ENCODE measurements at places on chromosomes 2 and 18.

DNA sequence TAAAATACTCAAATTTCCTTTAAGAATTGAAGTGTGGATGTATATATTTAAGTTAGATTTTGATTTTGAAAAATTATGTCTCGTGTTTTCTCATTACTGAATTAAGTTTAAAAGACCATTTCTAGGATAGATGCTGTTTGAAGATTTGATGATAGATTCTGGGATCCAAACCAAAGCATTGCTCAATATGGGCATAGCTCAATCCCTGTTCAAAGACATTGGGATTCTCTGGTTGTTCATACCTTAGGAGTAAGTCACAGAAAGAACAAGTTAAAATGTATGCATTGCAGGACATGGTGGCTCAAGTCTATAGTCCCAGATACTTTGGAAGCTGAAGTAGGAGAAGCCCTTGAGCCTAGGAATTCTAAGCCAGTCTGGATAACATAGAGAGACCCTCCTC, 622.3 kb downstream of the ADCYAP1 start:
- no peak overlapping the region for H3K4me3 ChIP-seq
- no peaks in the 10 kb centered on the region for H3K4me1 ChIP-seq
- no peak for DNase-seq
- H3K27ac ChIP-seq: no peak overlapping the region
- H3K27me3 ChIP-seq: no peaks in the 10 kb centered on the region
- no peaks in the 10 kb centered on the region for H3K36me3 ChIP-seq

DNA sequence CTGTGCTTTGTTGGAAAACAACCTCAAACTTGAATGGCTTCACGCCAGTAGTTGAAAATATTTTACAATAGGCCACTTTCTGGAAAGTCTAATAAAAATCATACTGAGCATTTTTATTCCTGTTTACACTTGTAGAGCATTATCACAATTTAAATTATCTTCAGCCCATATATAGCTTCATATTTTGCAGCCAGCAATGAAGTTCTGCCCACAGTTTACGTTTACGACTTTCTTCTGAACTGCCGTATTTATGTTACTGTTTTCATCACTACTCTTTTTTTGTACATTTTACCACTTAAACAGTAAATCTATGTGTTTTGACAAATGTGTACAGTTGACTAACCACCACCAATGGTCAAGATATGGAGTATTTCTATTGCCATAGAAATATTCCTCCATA, 86.2 kb downstream of the COPS8 start:
- no peak for DNase-seq
- H3K4me3 ChIP-seq: no peak overlapping the region
- no peaks in the 10 kb centered on the region for H3K36me3 ChIP-seq
- H3K4me1 ChIP-seq: no peaks in the 10 kb centered on the region
- no peak overlapping the region for H3K27ac ChIP-seq
- peaks cover 17% of the 10 kb centered on the region for H3K27me3 ChIP-seq

GRCh38 chr2:95234286-95234785, 27.0 kb downstream of the ZNF892 start:
- peaks cover 6% of the 10 kb centered on the region for H3K27me3 ChIP-seq
- H3K4me1 ChIP-seq: no peaks in the 10 kb centered on the region
- no peak for DNase-seq

DNA sequence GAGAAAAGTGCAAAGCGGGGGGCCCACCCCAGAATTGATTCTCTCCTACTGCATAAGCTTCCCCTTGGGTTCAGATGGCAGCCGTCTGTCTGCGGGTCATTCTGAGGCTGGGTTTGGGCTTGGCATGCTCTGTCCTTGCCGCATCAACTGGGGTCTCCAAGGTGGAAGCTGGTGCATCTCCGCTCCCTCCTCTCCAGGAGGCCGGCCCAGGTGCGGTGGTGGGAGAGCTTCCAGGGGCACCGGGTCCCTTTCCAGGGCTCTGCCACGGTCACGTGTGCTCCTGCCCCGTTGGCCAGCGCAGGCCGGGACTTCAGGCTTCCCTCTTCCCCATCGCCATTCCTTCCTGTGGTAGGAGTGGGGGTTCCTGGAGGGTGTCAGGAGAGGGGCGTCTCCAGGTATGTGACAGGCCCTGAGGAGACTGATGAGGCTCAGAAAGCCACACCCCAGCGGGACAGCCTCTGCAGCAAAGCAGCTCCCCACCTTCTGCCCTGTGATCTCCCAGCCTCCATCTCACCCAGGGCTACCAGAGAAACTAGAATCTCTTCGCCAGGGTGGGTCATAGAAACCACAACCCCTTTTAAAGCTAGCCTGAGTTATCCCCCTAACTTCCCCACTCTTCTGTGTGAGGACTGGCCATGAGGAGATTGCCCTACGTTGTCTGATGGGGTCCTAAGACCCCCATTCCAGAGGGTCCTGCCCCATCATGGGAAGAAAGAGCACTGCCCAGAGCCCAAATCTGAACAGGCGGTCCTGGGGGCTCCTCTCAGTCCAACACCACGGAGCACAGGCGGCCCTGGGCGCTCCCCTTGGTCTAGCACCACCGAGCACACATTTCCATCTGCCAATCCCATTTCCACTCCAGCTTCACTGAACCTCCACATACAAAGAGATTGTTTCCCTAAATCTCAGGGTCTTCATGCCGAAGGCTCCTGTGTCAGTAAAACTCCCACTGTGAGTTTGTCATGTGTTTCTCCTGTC, 76.6 kb downstream of the SLC66A2 start:
- H3K4me3 ChIP-seq: no peak overlapping the region
- peaks cover 5% of the 10 kb centered on the region for H3K4me1 ChIP-seq
- peaks cover 4% of the 10 kb centered on the region for H3K27me3 ChIP-seq
- H3K27ac ChIP-seq: no peak overlapping the region
- DNase-seq: no peak

- peaks cover 19% of the 10 kb centered on the region for H3K36me3 ChIP-seq
- no peak for DNase-seq
- H3K4me1 ChIP-seq: peaks cover 15% of the 10 kb centered on the region
- no peak overlapping the region for H3K27ac ChIP-seq
- H3K4me3 ChIP-seq: no peak overlapping the region
- no peaks in the 10 kb centered on the region for H3K27me3 ChIP-seq
These were observed 21.6 kb downstream of the TIA1 start for GRCh38 chr2:70226781-70227180.

GRCh38 chr2:158953454-158953853, 15.0 kb upstream of the TANC1 start:
- H3K27ac ChIP-seq: no peak overlapping the region
- no peak overlapping the region for H3K4me3 ChIP-seq
- peaks cover 5% of the 10 kb centered on the region for H3K4me1 ChIP-seq
- no peak for DNase-seq

- H3K27me3 ChIP-seq: no peaks in the 10 kb centered on the region
- H3K36me3 ChIP-seq: no peaks in the 10 kb centered on the region
- H3K4me1 ChIP-seq: peaks cover 59% of the 10 kb centered on the region
- no peak for DNase-seq
These were observed 361.5 kb downstream of the LPIN1 start for GRCh38 chr2:12107939-12108338.

DNA sequence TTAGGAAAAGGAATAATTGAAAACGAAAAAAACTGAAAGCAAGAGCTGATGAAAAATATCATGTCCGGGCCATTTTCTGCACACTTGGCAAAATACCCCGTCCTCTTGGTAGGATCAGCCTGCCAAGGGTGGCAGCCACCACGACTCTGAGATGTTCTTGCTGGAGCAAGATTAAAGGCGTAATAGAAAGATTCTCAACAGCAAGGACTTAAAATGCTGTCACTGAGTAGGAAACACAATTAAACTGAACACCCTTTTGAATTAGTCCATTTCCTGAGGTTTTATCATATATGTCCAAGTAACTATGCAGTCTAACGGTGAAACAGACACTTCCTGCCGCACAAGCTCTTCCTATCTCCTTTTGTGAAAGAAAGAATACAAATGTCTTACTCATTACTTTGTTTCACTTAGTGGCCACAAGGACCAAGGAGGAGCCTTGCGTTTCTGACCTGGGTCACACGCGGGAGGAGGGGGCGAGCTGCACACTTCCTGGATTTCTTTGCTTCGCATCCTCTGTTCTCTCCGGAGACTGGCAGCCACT, 222.7 kb downstream of the PIEZO2 start:
- H3K36me3 ChIP-seq: no peaks in the 10 kb centered on the region
- H3K27me3 ChIP-seq: peaks cover 16% of the 10 kb centered on the region
- no peak overlapping the region for H3K27ac ChIP-seq
- H3K4me1 ChIP-seq: peaks cover 2% of the 10 kb centered on the region
- no peak overlapping the region for H3K4me3 ChIP-seq
- no peak for DNase-seq
